ENCODE measurements at places on chromosomes 12 and 14.

- DNase-seq = no peak
These were observed 28.2 kb downstream of the RAP1B start for GRCh38 chr12:68638721-68639395.

- no peak for DNase-seq
These were observed 709.4 kb upstream of the MDGA2 start for GRCh38 chr14:48384821-48385220.

GRCh38 chr12:82883394-82884355 is 197.0 kb downstream of the TMTC2 start:
- no peak for DNase-seq

DNA sequence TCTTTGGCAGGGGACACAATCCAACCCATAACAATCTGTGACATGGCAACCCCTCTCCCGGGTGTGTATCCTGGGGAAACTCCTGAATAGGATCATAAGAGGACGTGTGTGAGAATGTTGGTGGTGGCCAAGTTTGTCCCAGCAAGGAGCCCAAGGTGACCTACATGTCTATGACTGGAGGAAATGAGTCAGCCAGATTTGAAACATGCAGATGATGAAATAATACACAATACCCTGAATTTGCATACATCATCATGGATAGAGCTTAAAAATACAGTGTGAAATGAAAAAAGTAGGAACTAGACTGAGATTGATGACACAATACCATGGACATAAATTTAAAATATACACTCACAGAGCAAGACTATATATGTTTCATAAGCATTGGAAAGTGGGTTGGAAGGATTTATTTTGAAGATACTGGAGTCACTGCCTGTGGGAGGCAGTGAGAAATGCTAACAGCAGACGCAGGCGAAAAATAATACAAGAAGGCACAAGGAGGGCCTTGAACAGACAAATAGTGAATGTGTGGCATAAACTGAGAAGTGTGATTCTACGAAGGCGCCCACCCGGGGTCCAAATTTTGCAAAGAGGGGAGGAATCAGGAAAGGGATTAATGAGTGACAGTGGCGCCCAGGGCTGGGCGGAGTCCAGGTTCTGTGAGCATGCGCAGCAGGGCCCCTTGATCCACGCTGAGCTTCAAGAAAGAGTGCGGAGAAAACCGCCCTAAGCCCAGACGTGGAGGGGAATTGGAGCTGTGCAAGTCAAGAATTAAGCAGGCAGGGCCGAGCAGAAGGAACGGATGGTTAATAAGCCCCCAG is 7.0 kb upstream of the MAP1LC3B2 start:
- DNase-seq = peak; percentile 96

GRCh38 chr12:70367258-70368141 is 1.4 kb downstream of the KCNMB4 start:
- DNase-seq = no peak

DNA sequence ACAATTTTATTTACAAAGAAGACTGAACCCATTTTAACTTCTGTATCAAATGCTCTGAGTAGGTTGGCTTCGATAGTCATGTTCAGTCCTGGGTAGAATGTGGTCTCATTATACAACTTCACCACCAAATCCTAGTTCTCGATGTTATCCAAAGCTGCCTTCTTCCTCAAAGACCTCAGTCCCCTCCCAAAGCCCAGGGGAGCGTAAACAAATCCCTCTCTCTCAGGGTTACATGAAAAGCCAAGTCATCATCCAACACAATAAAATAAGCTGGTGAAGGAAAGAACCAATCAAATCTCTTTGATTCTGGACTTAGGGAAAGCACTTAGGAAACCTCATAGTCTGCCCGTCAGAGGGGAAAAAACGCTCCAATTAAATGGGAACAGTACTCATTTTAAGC is 9.1 kb downstream of the PTCSC3 start:
- no peak for DNase-seq

GRCh38 chr12:70049596-70050360 is 193.5 kb upstream of the CNOT2 start:
- peak; percentile 65 for DNase-seq

DNA sequence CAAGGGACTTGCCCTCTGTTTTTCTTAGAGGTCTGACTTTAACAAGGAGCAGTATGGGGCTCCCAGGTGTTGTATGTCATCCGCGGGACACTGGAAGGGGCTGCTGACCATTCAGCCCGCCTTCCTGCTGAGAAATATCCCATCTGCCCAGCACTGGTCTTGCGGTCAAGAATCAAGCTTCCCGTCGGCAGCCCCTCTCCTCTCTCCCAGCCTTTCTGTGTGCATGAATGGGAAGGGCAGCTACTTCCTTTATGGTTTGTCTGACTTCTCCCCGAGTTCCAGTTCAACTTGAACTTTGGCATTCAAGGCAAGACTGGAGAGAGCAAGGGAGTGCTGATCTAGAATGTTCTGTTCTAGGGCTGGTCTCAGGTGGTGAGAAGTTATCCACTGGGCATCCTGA is 51.5 kb downstream of the PSMA6 start:
- no peak for DNase-seq

- no peak for DNase-seq
These were observed 1071.1 kb upstream of the FLRT2 start for GRCh38 chr14:84458881-84459280.

- no peak for DNase-seq
These were observed 90.2 kb downstream of the TTLL5 start for GRCh38 chr14:75751296-75751695.

GRCh38 chr12:1590221-1590979 is 4.0 kb downstream of the FBXL14 start:
- no peak for DNase-seq

- peak; percentile 12 for DNase-seq
These were observed 2.3 kb downstream of the DGKA start for GRCh38 chr12:55933169-55933798.

DNA sequence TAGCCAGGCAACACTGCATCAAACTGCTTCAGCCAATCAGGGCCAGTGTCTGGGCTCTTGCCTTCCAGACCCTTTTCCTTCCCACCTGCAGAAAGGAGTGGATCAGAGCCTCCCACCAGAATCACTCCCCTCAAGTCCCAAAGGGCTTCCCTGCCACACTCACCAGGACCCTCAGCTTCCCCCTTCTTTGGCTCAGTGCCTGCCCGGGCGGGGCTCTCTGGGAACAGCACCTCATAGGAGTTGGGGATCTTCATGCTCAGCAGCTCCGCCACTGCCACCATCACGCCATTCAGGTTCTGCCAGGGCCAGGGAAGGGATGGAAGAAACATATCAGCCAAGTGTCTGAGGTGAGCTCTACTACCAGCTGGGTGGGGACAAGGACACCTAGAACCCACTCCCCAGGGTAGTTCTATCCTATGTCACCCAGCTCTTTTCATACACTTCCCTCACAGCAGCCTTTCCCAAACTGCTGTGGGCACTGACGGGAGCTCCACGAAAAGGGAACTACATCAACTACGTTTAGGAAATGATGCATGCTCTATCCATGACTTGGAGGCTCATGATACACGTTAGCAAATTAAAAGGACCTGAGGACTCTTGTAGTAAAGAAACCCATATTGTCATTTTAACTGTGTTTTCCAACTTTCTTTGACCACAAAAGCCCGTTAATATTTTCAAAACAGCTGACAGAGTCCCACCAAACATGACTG is 9.4 kb upstream of the PRKAG1 start:
- DNase-seq = no peak

- DNase-seq = no peak
These were observed 204.0 kb upstream of the PRKD1 start for GRCh38 chr14:30131581-30132097.

- DNase-seq = no peak
These were observed 70.9 kb upstream of the OTX2 start for GRCh38 chr14:56881181-56881580.

DNA sequence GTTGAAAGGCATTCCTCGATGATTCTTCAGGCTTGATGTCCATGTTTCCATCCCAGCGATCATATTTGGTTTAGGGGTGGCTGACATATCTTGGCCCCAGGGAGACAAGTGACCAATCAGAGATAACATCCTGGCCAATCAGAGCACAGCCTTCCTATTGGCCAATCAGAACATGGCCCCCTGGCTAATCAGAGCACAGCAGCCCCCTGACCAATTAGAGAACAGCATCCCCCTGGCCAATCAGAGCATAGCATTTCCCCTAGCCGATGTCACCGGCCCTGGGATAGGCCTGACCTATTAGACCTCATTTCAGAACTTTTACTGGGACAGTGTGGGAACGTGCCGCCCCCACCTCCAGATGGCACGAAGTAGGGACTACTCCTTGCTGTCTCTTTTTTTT is 182.2 kb downstream of the AACS start:
- DNase-seq = no peak

GRCh38 chr12:59383079-59383822 is 212.6 kb upstream of the SLC16A7 start:
- DNase-seq = no peak

DNA sequence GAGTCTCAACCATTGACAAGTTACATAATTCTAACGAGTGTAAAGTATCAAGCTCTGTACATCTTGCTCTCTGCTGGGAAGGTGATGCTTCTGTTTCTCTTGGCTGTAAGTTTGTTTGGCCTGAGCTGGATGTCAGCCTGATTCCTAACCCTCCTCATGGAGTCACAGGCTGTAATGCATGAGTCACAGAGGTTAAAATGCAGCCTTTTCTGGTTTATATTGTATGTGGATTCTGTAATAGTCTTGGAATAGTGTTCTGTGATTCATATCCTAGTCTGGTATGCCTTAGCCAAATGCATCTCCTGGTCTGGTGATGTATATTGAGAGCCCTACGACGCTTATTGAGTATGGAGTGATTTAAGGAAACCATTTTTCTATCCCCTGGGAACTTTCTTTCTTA is 104.5 kb upstream of the FRMD6 start:
- DNase-seq = no peak

DNA sequence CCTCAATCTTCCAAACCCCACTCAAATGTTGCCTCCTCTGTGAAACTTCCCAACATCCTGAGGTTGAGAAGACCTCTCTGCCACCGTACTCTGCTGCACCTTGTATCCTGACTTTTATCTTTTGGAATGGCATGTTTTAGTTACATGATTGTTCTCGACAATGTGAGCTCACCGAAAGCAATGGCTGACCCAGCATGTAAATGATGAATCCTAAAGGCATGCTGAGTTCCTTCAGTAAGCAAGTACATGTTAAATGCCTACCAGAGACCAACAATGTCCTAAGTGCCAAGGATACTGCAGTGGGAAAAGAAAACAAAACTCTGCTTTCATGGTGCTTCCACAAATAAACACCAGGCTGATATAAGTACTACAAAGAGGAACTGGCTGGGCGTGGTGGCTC is 13.7 kb downstream of the PPP1R13B start:
- no peak for DNase-seq

DNA sequence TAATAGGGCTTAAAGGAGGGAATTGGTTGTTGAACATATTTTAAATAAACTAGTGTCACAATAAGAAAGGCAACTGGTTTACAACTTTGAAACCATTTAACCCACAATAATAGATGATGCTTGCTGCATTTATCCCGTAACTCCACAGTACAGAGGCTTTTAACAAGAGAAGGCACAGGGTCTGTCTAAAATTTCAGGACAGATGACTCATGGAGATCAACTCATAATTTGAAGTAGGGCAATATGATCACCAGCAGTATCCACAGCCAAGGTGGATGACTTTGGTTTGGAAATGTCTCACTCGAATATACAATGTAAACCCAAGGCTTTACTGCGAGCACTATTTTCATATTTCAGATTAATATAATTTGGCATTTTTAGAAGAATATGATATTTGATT is 340.2 kb downstream of the LRIG3 start:
- DNase-seq = no peak

- DNase-seq = peak; percentile 60
These were observed 16.4 kb downstream of the FOS start for GRCh38 chr14:75295061-75295461.

DNA sequence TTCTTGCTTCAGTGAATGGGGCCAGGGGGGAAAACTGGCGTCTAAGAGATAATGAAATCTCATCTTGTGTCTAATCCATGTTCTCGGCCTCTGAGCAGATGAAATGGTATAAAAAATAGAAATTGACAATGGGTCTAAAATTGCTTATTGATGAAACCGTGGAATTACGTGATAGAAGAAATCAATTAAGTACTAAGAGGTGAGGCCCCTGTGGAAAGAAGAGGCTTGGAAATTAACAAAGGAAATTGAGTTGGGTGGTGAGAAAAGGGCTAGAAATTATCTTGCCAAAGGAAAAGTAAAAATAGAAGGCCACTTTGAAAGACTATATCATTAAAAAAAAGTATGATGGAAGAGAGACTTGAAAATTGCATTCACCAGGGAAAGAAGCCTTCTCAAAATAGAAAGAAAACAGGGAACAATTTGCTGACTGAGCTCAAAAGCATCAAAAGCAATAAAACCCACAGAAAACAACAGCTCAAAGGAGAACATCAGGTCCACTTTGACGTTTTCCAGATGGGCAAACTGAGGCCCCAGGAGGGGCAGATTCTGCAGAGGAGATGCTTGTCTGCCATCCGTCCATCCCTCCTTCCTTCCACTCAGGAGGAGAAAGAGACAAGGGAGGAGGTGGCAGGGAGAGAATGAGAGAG is 226.1 kb upstream of the RTL1 start:
- no peak for DNase-seq

GRCh38 chr12:124940393-124941169 is 26.1 kb upstream of the UBC start:
- no peak for DNase-seq

GRCh38 chr12:127060310-127060847 is 1206.6 kb upstream of the TMEM132C start:
- no peak for DNase-seq

DNA sequence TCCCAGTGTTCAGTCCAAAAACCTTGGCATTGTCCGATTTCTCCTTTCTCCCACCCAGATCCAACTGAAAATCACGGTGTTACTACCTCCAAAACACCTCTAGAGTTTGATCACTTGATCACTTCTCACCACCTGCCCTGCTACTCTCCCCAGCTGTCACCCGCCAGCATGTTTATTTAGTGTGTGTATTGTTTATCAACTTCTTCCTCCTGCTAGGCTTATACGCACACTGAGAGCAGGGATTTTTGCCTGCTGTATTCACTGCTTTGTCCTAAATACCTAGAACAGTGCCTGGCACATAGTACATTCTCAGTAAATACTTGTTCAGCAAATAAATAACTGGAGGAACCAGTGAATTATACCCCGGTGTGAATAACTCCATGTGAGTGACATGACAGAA is 5.0 kb downstream of the BDKRB1 start:
- DNase-seq = no peak

Measured in MV-4-11 (cell line).